ENCODE measurements at places on chromosomes 2 and 18. TPM values are rescaled to one million over a fixed set of nuclear protein-coding genes. Genes with fewer than 3 reads are reported as not detected.

Gene TNFRSF11A
- total RNA-seq = 0.66 TPM

Gene UGT1A10
- total RNA-seq = not detected

Gene SNORC
- total RNA-seq = 0.29 TPM

Gene AOX1
- total RNA-seq = 38.1 TPM

Gene RAB17
- 0.83 TPM for total RNA-seq

Gene CEBPZ
- 54.0 TPM for total RNA-seq

Gene TCF23
- not detected for total RNA-seq

Gene NEDD4L
- total RNA-seq = 15.4 TPM

Gene MEIS1
- total RNA-seq = 127 TPM

Gene TMEM169
- 0.29 TPM for total RNA-seq

Gene TRIP12
- total RNA-seq = 254 TPM

Gene SNRPD1
- total RNA-seq = 5.0 TPM

Gene CYRIA
- 4.3 TPM for total RNA-seq

Gene EGR4
- total RNA-seq = 0.83 TPM

Gene TMEM247
- total RNA-seq = not detected

Gene TDRD15
- total RNA-seq = not detected

Gene GAD1
- total RNA-seq = 0.33 TPM

Gene ICOS
- not detected for total RNA-seq

Gene PRKCE
- 19.0 TPM for total RNA-seq

Gene TMEM17
- total RNA-seq = 2.8 TPM

Gene CHRNG
- not detected for total RNA-seq

Gene NYAP2
- not detected for total RNA-seq

Gene RBKS
- 2.5 TPM for total RNA-seq
